ENCODE measurements at places on chromosomes 16 and 17. TPM values are rescaled to one million over a fixed set of nuclear protein-coding genes. Genes with fewer than 3 reads are reported as not detected.

The KRTAP4-1 gene
- not detected for total RNA-seq

DNA sequence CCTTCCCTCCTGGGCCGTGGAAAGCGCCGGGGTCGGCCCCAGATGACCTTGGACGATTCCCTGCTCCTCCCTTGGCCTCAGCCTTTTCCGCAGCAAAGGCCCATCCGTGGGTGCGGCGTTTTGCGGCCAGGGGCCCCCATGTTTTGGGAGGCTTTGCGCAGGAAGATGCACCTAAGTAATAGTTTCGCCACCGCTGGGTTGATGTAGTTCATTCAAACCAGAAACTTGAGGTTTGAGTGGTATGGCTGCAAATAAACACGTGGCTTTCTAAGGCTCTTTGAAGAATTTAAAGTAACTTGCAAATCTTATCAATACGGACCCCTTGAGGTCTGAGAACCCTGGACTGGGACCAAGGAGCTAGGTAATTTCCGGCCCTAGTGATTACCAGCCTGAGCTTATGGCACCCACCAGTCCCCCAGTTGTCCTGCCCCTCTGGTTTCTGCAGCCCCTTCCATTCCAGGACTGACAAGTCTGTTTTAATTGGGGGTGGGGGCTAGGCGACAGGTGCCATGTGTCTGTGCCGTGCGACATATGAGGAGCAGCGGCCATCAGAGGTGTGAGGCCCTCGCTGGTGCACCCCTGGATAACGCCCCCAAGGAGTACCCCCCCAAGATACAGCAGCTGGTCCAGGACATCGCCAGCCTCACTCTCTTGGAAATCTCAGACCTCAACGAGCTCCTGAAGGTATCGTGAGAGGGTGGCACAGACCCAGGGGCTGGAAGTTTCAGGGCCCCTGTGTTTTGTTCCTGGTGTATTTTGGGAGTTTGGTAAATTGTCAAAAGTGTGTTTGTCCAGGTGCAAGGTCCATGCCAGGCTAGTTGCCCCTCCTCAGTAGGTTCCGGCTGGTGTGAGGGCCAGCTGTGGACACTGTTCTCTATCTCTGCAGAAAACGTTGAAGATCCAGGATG lies 834 bp downstream of the MRPL12 start:
- no peak for DNase-seq

The STH gene
- 1.7 TPM for total RNA-seq

- no peak for DNase-seq
These were observed 9.3 kb upstream of the CYB561 start for GRCh38 chr17:63455417-63455816.

Data from tongue (tissue), 3 donors.